ENCODE measurements at places on chromosomes 5 and 9. TPM values are rescaled to one million over a fixed set of nuclear protein-coding genes. Genes with fewer than 3 reads are reported as not detected.

DNA sequence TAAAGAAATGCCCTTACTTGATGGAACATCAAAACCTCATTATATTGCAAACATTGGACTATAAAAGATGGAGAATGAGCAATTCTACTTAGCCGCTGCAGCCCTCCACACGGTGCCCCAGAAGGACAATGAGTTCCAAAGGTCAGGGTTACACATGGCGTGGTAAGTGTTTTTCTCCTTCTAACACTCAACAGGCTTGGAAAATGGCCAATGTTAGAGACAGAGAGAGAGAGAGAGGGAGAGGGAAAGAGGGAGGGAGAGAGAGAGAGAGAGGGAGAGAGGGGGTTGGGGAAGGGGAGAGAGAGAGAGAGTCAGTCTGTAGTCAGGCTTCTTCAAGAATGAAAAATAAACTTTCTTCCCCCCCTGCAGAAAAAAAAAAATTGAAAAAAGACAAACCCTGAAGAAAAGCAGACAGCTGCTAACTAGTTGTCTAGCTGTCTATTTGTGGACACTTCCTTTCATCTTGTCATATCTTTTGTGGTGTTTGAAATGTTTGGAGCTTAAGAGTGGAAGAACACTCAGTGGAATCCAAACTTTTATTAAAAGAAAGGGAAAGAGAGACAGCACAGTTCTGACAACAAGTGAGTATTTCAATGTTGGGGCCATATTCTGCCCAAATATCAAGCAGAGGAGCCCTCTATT lies 324.8 kb downstream of the TMEM38B start:
- peak; percentile 8 for DNase-seq
- no peak overlapping the region for H3K27ac ChIP-seq
- no peaks in the 10 kb centered on the region for H3K27me3 ChIP-seq

ARHGEF39 gene
- total RNA-seq = 5.1 TPM

DNA sequence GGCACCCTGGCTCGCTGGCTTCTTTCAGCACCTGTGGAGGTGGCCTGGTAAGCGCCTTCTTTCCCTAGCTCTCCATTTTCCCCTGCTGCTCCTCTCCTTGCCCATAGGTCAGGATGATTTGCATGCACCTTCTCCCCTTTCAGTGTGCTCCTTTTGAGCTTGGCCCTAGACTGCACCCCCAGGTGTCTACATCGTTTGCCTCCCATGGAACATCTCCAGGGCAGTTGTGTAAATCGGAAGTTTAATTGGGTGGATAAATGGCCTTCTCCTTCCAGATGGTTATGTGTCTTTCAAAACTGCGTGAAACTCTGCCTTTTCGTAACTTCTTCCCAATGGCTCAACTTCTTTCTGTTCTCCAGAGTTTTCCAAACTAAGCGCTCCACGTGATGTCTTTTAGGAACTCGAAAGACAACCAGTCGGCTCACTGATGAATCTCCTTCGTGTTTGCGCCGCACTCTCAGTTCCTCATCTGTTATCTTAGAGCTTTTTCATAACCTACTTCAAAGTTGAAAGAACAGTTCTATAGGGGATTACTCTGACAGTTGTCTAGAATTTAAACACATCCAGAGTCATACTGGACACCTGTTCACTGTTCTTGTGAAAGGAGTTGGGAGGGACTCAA lies 1.7 kb downstream of the ADAMTS19 start:
- no peak overlapping the region for H3K27ac ChIP-seq
- peaks cover 48% of the 10 kb centered on the region for H3K27me3 ChIP-seq
- H3K4me1 ChIP-seq = no peaks in the 10 kb centered on the region
- peak overlapping the region; percentile 59 for H3K4me3 ChIP-seq
- H3K36me3 ChIP-seq = no peaks in the 10 kb centered on the region

DNA sequence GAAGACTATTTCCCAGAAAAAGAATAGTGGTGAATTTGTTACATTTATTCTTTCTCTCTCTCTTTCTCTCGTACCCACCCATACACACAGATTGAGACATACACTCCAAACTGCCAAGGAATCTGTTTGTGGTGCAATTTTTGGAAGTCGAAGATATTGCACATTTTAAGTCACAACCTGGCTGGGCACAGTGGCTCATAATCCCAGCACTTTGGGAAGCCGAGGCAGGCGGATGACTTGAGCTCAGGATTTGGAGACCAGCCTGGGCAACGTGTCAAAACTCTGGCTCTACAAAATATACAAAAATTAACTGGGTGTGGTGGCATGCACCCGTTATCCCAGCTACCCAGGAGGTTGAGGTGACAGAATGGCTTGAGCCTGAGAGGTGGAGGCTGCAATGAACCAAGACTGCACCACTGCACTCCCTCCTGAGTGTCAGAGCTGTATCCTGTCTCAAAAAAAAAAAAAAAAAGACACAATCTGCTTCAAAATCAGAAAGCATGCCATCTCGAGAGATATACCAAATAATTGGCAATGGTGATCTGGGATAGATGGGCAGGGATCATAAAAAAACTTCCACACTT lies 19.2 kb upstream of the PLIN2 start:
- no peak overlapping the region for H3K4me3 ChIP-seq
- no peak overlapping the region for H3K27ac ChIP-seq
- H3K4me1 ChIP-seq = peaks cover 9% of the 10 kb centered on the region
- no peaks in the 10 kb centered on the region for H3K36me3 ChIP-seq

ROR2 gene
- total RNA-seq = 0.10 TPM

NR5A1 gene
- total RNA-seq = not detected

- DNase-seq = no peak
- no peak overlapping the region for H3K4me3 ChIP-seq
- H3K27ac ChIP-seq = no peak overlapping the region
- H3K4me1 ChIP-seq = no peaks in the 10 kb centered on the region
These were observed 300.1 kb downstream of the ASTN2 start for GRCh38 chr9:117114768-117115167.

GMCL2 gene
- not detected for total RNA-seq

PHF19 gene
- total RNA-seq = 39.6 TPM

- no peaks in the 10 kb centered on the region for H3K27me3 ChIP-seq
- H3K4me3 ChIP-seq = peak overlapping the region; percentile 47
- DNase-seq = peak; percentile 98
- no peaks in the 10 kb centered on the region for H3K4me1 ChIP-seq
- H3K27ac ChIP-seq = peak overlapping the region; percentile 85
- peaks cover 4% of the 10 kb centered on the region for H3K36me3 ChIP-seq
These were observed 89.4 kb downstream of the ANXA2R start for GRCh38 chr5:42950456-42951292.

C9orf50 gene
- total RNA-seq = not detected

- no peak overlapping the region for H3K4me3 ChIP-seq
- peaks cover 7% of the 10 kb centered on the region for H3K36me3 ChIP-seq
- DNase-seq = no peak
- no peak overlapping the region for H3K27ac ChIP-seq
These were observed 104.0 kb downstream of the GDNF start for GRCh38 chr5:37735649-37736347.

GRCh38 chr5:176619569-176620332 lies 9.8 kb upstream of the GPRIN1 start:
- peaks cover 39% of the 10 kb centered on the region for H3K27me3 ChIP-seq
- H3K4me1 ChIP-seq = peaks cover 12% of the 10 kb centered on the region
- no peak for DNase-seq
- no peak overlapping the region for H3K4me3 ChIP-seq

- no peak overlapping the region for H3K4me3 ChIP-seq
- H3K27me3 ChIP-seq = no peaks in the 10 kb centered on the region
- no peaks in the 10 kb centered on the region for H3K4me1 ChIP-seq
- peaks cover 9% of the 10 kb centered on the region for H3K36me3 ChIP-seq
- DNase-seq = no peak
These were observed 94.9 kb downstream of the DENND1A start for GRCh38 chr9:123834889-123835562.

DNA sequence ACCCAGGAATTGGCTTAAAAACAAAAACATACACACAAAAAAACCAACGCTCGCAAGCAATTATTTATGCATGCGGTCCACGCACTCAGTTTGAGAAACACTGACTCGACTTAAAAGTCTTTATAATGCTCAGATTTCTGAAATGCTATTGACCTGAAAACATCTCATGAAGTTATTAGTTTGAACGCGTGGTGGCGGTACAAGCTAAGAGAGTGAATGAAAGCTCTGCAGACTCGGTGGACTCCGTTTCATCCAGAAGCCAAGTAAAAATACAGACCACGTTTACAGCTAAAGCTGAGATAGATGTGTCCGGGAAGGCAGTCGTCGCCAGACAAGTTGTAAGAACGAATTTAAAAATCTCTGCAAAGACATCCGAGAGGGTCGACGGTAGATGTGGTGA lies at the start of gene PCDHB6:
TSS of gene PCDHB6 (plus strand) at position 246 of the 400 bp plus-strand sequence. CDS start 201 bp downstream, outside the sequence.
- peak within 1 kb of the TSS; percentile 55 for H3K4me3 ChIP-seq
- H3K36me3 ChIP-seq = no peaks in the 10 kb centered on the region
- peak; percentile 6 for DNase-seq
- no peaks in the 10 kb centered on the region for H3K27me3 ChIP-seq

PCDHAC2 gene
- 12.3 TPM for total RNA-seq

GRCh38 chr5:61754792-61755191 lies 422.7 kb downstream of the ZSWIM6 start:
- no peaks in the 10 kb centered on the region for H3K27me3 ChIP-seq
- DNase-seq = no peak
- H3K4me3 ChIP-seq = no peak overlapping the region
- H3K4me1 ChIP-seq = no peaks in the 10 kb centered on the region

PLAC8L1 gene
- total RNA-seq = 3.0 TPM

DNA sequence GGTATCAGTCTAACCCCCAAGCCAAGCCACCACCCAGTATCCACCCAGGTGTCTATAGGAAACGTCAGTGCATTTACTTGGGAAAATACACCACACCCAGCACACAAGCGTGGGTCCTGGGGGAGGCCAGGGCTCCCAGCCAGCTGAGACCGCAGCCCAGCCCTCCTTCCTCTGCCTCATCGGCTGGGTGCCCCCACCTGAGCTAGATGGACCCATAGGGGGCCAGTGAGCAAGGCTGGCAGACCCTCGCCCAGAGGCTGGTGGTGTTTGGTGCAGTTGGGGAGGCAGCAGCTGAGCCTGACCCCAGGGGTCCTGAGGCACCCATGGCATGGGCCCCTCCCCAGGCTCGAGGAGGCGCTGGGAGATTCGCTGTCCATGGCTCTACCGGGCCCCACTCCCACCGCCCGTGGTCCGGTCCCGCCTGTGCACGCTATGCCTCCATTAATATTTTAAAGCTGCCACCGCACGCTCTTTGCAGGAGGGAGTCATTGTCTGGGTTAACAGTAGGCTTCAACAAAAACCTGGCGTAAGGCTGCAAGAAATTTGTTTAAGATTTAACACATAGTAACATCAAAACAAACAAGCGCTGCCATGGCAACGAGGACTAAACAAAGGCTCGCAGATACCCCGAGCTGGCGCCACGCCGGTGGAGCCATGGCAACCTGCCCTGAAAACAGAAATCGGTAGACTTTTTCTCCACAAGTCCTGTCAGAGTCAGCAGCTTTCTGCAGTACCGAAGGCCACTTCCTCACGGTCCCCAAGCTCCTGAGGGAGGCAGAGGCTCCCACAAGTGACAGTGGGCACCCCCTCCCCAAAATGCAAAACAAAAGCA lies 20.6 kb downstream of the TPPP start:
- peak overlapping the region; percentile 57 for H3K27ac ChIP-seq
- H3K27me3 ChIP-seq = no peaks in the 10 kb centered on the region
- DNase-seq = peak; percentile 80
- peaks cover 13% of the 10 kb centered on the region for H3K4me1 ChIP-seq
- no peak overlapping the region for H3K4me3 ChIP-seq

- H3K4me1 ChIP-seq = no peaks in the 10 kb centered on the region
- no peak overlapping the region for H3K27ac ChIP-seq
- peaks cover 61% of the 10 kb centered on the region for H3K27me3 ChIP-seq
- DNase-seq = no peak
These were observed 160.9 kb upstream of the MVB12B start for GRCh38 chr9:126165755-126166154.

GRCh38 chr5:138467711-138468132 lies 2.4 kb downstream of the EGR1 start:
- peak overlapping the region; percentile 78 for H3K4me3 ChIP-seq
- H3K27ac ChIP-seq = peak overlapping the region; percentile 93
- no peak for DNase-seq

- H3K36me3 ChIP-seq = peaks cover 6% of the 10 kb centered on the region
- no peak overlapping the region for H3K27ac ChIP-seq
- H3K4me1 ChIP-seq = no peaks in the 10 kb centered on the region
- no peak for DNase-seq
- no peaks in the 10 kb centered on the region for H3K27me3 ChIP-seq
- H3K4me3 ChIP-seq = no peak overlapping the region
These were observed 618.4 kb upstream of the RIOK2 start for GRCh38 chr5:97801461-97801860.

DNA sequence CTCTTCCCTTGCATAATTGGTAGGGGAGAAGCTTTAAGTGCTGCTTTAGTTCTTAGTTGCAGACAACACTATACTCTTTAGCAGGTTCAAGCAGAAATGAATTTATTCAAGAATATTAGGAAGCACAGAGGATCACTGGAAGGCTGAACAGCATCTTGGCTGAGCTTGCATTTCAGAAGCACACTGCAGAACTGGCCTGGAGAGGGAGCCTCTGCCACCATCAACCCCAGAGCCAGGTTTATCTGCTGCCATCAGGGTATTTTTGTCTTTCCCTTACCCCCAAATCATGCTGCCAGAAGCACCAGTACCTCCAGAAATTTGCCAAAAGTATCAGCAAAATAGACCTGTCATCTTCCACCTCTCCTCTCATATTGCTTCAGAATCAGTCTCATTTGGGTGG lies 440.7 kb downstream of the DMAC1 start:
- no peak overlapping the region for H3K4me3 ChIP-seq
- no peak for DNase-seq
- H3K27me3 ChIP-seq = peaks cover 18% of the 10 kb centered on the region
- peaks cover 6% of the 10 kb centered on the region for H3K36me3 ChIP-seq
- H3K27ac ChIP-seq = no peak overlapping the region

PCDHB11 gene
- total RNA-seq = 0.75 TPM

DNA sequence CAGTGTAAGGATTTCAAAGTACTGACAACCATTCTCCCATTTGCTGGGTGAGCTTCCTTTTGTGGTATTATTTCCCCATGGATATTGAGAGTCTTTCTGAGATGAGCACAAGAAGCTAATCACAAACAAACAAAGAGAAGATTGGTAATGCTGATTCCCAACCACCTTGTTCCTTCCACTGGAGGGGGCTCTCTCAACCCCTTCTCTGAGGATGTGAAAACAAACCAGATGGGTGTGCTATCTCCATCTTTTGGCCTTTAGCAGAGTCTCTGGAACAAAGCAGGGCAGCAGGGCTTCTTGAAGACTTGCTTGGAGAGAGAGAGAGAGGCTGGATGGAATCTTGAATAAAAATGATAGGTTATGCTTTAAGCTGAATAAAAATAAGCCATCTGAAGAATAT lies 576.7 kb upstream of the ZNF462 start:
- no peaks in the 10 kb centered on the region for H3K27me3 ChIP-seq
- H3K27ac ChIP-seq = no peak overlapping the region
- no peak overlapping the region for H3K4me3 ChIP-seq
- no peaks in the 10 kb centered on the region for H3K4me1 ChIP-seq

GRCh38 chr5:155529362-155529761 lies 515.8 kb downstream of the KIF4B start:
- peaks cover 47% of the 10 kb centered on the region for H3K4me1 ChIP-seq
- H3K36me3 ChIP-seq = no peaks in the 10 kb centered on the region
- no peak overlapping the region for H3K4me3 ChIP-seq
- no peaks in the 10 kb centered on the region for H3K27me3 ChIP-seq
- peak; percentile 89 for DNase-seq
- peak overlapping the region; percentile 81 for H3K27ac ChIP-seq

- no peak overlapping the region for H3K4me3 ChIP-seq
- H3K27me3 ChIP-seq = no peaks in the 10 kb centered on the region
- peaks cover 10% of the 10 kb centered on the region for H3K4me1 ChIP-seq
- DNase-seq = no peak
These were observed 23.0 kb upstream of the EXOC3 start for GRCh38 chr5:419970-420369.

GRCh38 chr5:73747696-73748380 lies 121.8 kb downstream of the ARHGEF28 start:
- no peak overlapping the region for H3K27ac ChIP-seq
- no peak overlapping the region for H3K4me3 ChIP-seq
- peaks cover 41% of the 10 kb centered on the region for H3K4me1 ChIP-seq
- H3K36me3 ChIP-seq = peaks cover 3% of the 10 kb centered on the region
- no peaks in the 10 kb centered on the region for H3K27me3 ChIP-seq

SLC35D2 gene
- 20.8 TPM for total RNA-seq

All from MCF 10A (cell line).